ENCODE measurements at places on chromosomes 2 and 18. TPM values are rescaled to one million over a fixed set of nuclear protein-coding genes. Genes with fewer than 3 reads are reported as not detected.

- DNase-seq = no peak
These were observed 119.8 kb downstream of the AGAP1 start for GRCh38 chr2:235613649-235614048.

DNA sequence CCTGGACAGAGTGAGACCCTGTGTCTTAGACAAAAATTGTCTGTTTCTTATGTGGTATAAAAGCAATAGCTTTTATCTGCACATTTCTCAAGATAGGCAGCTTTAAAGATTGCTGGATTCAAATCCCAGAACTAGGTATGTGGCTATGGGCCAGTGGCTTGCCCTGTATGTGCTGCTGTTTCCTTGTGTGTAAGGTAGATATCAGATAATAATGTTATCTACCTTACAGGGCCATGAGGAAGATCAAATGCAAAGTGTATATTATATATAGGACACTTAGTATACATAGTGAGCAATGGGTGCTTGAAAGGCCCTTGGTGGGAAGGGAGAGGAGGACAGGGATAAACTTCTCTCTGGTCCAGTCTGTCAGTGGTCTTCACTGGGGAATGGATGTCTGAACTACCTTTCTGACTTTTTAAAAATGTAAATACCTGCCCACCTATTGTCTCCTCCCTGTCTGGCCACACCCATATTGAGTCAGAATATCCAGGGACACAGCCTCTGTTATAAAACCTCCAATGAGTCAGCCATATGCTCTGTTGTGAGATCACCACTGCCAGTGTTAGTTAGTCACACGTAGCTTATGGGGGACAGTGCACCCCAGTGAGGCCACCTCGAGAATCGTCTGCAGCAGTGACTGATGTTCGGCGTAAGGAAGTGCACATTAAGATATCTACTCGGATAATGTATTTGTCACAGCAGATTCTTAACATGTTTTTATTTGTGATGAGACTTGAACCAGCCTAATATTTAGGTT, 383.4 kb downstream of the PTPRM start:
- DNase-seq = no peak

GRCh38 chr2:95361216-95361980, 41.1 kb upstream of the FAHD2A start:
- no peak for DNase-seq

DNA sequence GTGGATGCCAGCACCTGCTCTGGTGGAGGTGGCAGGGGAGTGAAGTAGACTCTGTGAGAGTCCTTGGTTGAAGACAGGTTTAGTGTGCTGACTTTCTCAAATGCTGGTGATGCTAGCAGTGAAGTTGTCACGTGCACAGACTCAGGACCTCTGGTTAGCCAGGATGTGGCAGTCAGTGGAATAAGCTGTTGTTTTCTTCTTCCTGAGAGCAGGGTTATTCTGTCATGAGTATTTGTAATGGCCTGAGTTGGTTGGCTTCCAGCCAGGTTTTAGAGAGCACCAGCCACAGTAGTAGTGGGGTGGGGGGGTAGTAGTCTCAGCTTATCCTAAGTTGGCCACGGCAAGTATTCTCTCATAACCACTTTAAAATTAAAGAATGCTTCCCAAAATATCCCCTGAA, 238.5 kb upstream of the FBXO11 start:
- DNase-seq = no peak

The EMILIN2 gene
- total RNA-seq = 48.2 TPM

The SCG2 gene
- total RNA-seq = 0.27 TPM

The AAK1 gene
- 7.2 TPM for total RNA-seq

The PARD6G gene
- total RNA-seq = not detected

The STPG4 gene
- total RNA-seq = 0.90 TPM

Measured in B cell (primary cell).